Stimulated activated CD8-positive, alpha-beta memory T cell treated with anti-CD3 and anti-CD28 coated beads, Interleukin-2, amount 100 ng/mL, for 1 hour (primary cell): ENCODE measurements at places on chromosomes 1 and 21.

- DNase-seq, result no peak
Observed at GRCh38 chr1:13836136-13836535, 136.1 kb downstream of the PRDM2 start.

GRCh38 chr1:179055937-179056336 lies 25.9 kb upstream of the TOR3A start:
- no peak for DNase-seq

GRCh38 chr1:108669679-108670078 lies 8.8 kb upstream of the HENMT1 start:
- no peak for DNase-seq

- DNase-seq, result no peak
Observed at GRCh38 chr1:8943498-8944405, 1.9 kb upstream of the CA6 start.

GRCh38 chr1:160429125-160429561 lies 28.8 kb downstream of the VANGL2 start:
- no peak for DNase-seq
